DND-41 (cell line): ENCODE measurements at places on chromosomes 16 and 17.

DNA sequence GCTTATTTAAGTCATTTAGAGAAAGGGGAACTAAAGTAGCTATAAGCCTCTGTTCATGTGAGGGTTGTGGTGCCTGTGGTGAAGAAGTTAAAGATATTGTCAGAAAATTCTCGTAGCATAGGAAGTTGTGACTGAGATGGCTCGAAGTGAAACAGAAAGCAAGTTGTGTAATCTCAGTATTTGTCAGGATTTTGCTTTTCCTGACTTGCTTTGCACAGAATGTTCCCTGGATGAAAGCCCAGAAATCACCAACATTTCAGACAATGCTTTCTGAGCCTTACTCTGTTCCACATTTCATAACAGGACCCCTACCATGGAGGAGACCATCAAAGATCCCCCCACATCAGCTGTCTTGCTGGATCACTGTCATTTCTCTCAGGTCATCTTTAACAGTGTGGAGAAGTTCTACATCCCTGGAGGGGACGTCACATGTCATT, 10.6 kb downstream of the CALCOCO2 start:
- peak; percentile 52 for DNase-seq
- peaks cover 53% of the 10 kb centered on the region for H3K4me1 ChIP-seq
- peaks cover 39% of the 10 kb centered on the region for H3K36me3 ChIP-seq
- H3K27me3 ChIP-seq = no peaks in the 10 kb centered on the region
- H3K4me3 ChIP-seq = no peak overlapping the region

- H3K4me3 ChIP-seq = no peak overlapping the region
- H3K27ac ChIP-seq = no peak overlapping the region
- H3K27me3 ChIP-seq = peaks cover 13% of the 10 kb centered on the region
These were observed 51.7 kb downstream of the SNX11 start for GRCh38 chr17:48159232-48159631.

DNA sequence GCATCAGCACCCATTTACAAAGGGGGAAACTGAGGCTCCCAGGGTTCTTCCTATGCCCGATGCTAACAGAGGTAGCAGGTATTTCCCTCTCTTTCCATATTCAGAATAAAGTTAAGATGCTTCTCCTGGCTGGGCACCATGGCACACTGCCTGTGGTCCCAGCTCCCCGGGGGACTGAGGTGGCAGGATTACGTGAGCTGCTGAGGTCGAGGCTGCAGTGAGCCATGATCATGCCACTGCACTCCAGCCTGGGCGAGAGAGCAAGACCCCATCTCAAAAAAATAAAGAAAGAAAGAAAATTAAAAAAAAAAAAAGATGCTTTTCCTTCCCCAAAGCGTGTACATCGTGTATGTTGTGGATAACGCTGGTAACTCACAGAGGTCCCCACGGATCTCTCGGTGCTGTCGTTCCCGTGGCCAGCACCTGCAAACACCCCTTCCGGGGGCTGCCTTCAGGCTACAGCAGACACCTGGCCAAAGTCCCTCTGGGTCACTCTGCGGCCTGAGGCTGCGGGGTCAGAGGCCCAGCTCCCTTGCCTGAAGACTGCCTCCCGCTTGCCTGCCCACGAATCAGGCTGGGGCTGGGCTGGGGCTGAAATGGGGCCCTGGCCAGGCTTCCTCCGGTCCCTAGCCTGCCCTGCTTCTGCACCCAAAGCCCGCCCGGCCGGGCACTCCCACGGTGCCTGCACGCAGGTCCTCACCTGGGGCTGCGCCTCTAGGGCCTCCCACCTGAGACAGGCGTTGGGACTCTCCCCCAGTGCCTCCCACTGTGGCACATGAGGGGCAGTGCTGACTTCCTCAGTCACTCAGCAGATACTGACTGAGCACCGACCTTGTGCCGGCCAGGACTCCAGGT, 63.1 kb downstream of the ZDHHC7 start:
- DNase-seq = no peak
- H3K27ac ChIP-seq = no peak overlapping the region
- no peaks in the 10 kb centered on the region for H3K4me1 ChIP-seq

DNA sequence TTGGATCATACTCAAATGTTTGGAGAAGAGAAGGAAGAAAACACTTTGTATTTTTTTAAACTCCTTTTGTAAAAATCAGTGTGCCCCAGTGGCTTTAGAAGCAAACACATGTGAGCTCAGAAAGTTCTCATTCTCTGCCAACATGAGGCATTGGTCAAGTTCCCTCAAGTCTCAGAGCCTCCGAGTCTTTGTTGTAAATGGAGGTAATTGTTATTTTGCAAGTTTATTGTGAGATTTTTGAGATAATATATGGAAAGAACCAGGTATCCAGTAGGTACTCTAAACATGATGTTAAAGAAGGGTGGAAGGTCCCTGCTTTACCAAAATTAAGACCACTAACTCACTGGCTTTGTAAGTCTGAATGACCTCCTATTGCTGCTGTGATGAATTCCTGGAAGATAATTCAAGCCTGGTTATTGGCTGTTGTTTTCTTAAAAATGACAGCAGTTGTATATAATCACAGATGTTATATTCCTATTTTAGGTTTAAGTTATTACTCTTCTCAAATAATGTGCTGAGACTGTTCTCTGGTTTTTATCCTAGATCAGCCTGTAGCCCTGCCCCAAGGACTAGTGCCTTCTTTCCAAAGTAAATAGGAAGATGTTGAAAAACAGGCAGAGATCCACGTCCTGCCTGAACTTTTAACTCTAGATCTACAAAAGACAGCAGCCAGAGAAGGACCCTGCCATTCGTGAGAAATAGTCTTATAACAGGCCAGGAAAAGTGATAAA, 2.4 kb downstream of the HLF start:
- H3K27me3 ChIP-seq = peaks cover 3% of the 10 kb centered on the region
- no peaks in the 10 kb centered on the region for H3K4me1 ChIP-seq
- H3K36me3 ChIP-seq = no peaks in the 10 kb centered on the region
- H3K27ac ChIP-seq = no peak overlapping the region
- no peak for DNase-seq
- no peak overlapping the region for H3K4me3 ChIP-seq

- H3K4me1 ChIP-seq = no peaks in the 10 kb centered on the region
- H3K4me3 ChIP-seq = no peak overlapping the region
- no peak overlapping the region for H3K27ac ChIP-seq
- DNase-seq = no peak
- H3K36me3 ChIP-seq = no peaks in the 10 kb centered on the region
These were observed 77.9 kb downstream of the CCT6B start for GRCh38 chr17:34883106-34884000.

DNA sequence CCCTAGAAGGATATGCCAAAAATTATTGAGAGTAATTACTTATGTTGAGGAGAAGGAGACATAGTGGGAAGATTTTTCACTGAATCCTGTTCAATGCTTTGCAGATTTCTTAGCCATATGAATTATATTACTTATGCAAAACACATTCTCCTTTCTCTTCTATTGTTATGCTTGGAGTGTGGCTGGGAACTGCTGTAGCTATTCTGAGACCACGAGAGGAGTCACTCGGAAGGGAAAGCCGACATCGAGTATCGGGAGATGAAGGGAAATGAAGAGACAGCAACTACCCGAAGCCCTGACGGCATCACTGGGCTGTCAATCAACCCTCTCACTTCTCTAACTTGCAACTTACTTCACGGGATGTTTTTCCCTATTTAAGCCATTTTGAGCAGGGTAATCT, 39.6 kb downstream of the STX8 start:
- no peak overlapping the region for H3K4me3 ChIP-seq
- no peaks in the 10 kb centered on the region for H3K27me3 ChIP-seq
- no peak overlapping the region for H3K27ac ChIP-seq
- no peaks in the 10 kb centered on the region for H3K4me1 ChIP-seq
- DNase-seq = no peak
- H3K36me3 ChIP-seq = no peaks in the 10 kb centered on the region

GRCh38 chr16:87309620-87310525, 7.3 kb downstream of the C16orf95 start:
- no peak overlapping the region for H3K27ac ChIP-seq
- no peak overlapping the region for H3K4me3 ChIP-seq
- H3K36me3 ChIP-seq = no peaks in the 10 kb centered on the region

- no peak overlapping the region for H3K27ac ChIP-seq
These were observed 100.9 kb upstream of the TNRC6C start for GRCh38 chr17:77857613-77858012.

GRCh38 chr17:50026046-50026675, 29.7 kb upstream of the ITGA3 start:
- no peak overlapping the region for H3K27ac ChIP-seq
- no peak overlapping the region for H3K4me3 ChIP-seq
- no peaks in the 10 kb centered on the region for H3K27me3 ChIP-seq
- no peak for DNase-seq
- no peaks in the 10 kb centered on the region for H3K36me3 ChIP-seq
- H3K4me1 ChIP-seq = peaks cover 8% of the 10 kb centered on the region; the same call in 1 of the 2 replicates

GRCh38 chr16:79991969-79992368, 391.4 kb upstream of the MAF start:
- H3K4me3 ChIP-seq = no peak overlapping the region
- no peak for DNase-seq
- no peaks in the 10 kb centered on the region for H3K36me3 ChIP-seq
- H3K27ac ChIP-seq = no peak overlapping the region
- H3K27me3 ChIP-seq = no peaks in the 10 kb centered on the region

DNA sequence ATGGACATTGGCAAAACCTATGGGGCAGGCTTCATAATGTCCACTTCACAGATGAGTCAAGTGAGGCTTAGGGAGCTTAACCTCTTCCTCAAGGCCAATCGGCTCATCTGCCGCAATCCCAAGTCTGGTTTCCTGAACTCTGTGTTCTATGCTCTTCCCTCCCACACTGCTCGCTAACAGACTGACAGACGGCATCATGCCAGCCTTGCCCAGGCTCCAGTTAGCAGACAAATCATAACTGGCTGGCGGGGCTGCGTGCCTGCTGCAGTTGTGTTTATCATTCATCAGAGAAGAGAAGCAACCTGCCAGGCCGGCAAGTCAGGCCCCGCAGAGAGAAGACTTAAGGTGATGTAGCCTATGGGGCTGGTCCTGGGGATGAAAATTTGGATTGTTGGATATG, 216.2 kb upstream of the ASIC2 start:
- no peaks in the 10 kb centered on the region for H3K4me1 ChIP-seq
- H3K27ac ChIP-seq = no peak overlapping the region
- H3K36me3 ChIP-seq = no peaks in the 10 kb centered on the region
- DNase-seq = no peak

DNA sequence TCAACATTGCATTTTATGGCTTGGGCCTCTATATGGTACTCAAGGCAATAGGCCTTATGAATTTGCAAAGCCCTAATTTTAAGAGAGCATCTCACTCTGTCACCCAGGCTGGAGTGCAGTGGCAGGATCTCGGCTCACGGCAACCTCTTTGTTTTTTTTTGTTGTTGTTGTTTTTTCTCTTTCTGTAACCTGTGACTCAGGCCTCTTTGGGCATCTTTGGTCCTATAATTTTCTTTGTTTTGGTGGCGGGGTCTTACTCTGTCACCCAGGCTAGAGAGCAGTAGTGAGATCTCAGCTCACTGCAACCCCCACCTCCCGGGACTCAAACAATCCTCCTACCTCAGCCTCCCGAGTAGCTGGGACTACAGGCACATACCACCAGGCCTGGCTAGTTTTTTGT, 21.8 kb upstream of the HERPUD1 start:
- H3K36me3 ChIP-seq = no peaks in the 10 kb centered on the region
- no peaks in the 10 kb centered on the region for H3K27me3 ChIP-seq
- no peak for DNase-seq
- H3K4me1 ChIP-seq = peaks cover 19% of the 10 kb centered on the region
- no peak overlapping the region for H3K4me3 ChIP-seq

DNA sequence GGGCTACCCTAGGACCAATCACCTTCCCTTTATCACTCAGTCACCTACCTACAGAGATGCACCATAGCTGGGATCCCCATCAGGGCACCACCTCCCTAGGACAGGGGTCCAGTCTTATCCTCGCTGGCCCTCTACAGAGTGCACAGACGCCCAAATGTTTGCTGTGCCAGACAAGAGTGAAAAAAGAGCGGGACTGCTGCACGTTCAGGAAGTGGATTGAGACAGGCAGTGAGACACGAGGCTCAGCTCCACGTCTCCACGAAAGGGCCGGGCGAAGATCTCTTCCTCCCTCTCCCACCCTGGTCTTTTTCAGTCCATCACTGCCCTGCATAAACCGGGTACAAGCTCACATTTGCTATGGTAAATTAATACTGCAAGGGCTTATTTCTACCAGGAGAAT, 95.5 kb downstream of the ZFHX3 start:
- no peaks in the 10 kb centered on the region for H3K4me1 ChIP-seq
- H3K36me3 ChIP-seq = peaks cover 9% of the 10 kb centered on the region
- H3K4me3 ChIP-seq = no peak overlapping the region
- DNase-seq = no peak

GRCh38 chr17:6648181-6648580, 3.2 kb downstream of the MED31 start:
- H3K27ac ChIP-seq = no peak overlapping the region
- DNase-seq = no peak
- no peaks in the 10 kb centered on the region for H3K27me3 ChIP-seq
- H3K36me3 ChIP-seq = peaks cover 56% of the 10 kb centered on the region
- H3K4me3 ChIP-seq = no peak overlapping the region
- H3K4me1 ChIP-seq = peaks cover 57% of the 10 kb centered on the region

DNA sequence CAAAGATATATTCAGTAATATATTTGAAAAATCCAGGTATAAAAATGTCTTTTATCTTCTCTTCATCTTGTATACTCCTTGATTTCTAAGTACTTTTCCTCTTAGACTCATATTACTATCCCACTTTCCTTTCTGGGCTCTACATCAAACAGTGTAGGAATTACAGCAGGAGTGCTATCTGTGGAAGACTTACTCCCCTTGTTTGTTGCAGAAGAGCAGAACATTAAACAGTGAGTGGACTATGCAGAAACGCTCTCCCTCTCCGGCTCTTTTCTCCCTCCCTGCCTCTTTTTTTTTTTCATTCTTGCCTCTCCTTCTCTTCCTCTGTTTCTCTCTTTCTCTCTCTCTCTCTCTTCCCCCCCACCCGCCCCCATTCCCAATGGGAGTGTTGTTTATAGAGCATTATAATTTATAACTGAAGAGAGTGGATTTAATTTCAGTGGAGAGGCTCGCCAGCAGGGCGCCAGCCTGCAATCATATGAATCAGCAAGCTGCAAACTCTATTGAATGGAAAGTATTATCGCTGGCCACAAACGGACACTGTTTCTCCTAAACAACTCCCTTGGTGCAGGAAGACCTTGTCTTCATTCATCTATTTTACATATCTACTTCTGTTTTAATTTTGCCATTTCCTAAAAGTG, 242.3 kb upstream of the TBX2 start:
- peaks cover 5% of the 10 kb centered on the region; the same call in 1 of the 2 replicates for H3K4me1 ChIP-seq
- no peak overlapping the region for H3K27ac ChIP-seq
- no peak overlapping the region for H3K4me3 ChIP-seq
- no peaks in the 10 kb centered on the region for H3K36me3 ChIP-seq
- H3K27me3 ChIP-seq = no peaks in the 10 kb centered on the region
- no peak for DNase-seq
